Stimulated activated CD4-positive, alpha-beta T cell treated with anti-CD3 and anti-CD28 coated beads, Interleukin-15, amount 100 ng/mL, for 48 hours (primary cell): ENCODE measurements at places on chromosomes 7 and 10.

- DNase-seq: no peak
Observed at GRCh38 chr7:10734595-10734994, 239.1 kb upstream of the PHF14 start.

DNA sequence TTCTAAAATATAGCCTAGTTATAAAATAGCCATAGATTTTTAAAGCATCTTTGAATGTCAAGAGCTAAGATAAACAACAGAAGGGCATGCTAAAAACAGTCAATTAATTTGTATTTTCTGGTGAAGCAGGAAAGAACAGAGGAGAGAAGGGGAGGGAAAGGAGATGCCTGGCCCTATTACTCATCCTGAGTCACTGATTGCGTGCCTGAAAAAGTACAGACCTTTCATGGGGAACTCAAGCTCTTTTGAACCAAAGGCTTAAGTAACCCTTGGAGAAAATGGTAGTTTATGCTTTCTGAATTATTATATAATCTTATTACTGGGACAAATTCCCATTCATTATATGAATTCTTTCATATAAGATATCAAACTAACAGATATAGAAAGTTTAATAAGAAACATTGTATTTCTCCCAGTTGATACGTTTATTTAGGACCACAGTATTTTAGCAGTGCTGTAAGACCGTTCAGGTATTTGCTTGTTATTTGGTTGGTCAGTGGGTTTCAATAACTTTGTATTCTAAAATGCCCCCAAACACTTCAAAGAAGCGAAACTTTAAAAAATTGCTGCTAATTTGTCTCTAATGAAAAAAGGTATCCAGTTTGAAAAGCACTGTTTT lies 151.3 kb downstream of the HGF start:
- no peak for DNase-seq

DNA sequence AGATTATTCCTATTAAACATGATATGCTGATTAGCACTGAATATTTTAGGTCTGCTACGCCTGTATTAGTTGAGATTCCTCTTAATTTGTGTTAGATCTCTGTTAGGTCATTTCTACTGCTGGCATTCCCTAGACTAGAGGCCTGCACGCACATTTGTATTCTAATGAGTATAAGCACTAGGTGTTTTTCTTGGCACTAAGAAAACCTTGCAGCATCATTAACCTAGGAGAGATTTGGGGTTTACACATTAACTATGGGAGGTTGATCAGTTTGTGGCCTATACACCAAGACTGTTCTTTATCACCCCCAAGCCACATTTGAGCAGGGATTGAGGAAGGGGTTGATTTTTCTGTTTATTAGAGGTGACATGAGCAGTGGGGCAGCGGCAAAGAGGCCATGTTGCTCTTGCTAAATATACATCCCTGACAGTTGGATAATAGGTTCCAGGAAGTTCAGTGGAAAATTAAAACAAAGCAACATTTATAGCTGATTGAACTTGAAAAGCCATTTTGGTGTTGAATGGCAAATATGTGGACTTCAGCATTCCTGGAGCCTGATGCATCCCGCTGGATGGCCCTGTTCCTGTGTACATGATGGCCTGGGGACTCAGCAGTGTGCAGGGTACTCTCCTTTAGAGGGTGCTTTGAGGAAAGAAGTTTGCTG lies 65.2 kb downstream of the GBF1 start:
- no peak for DNase-seq

DNA sequence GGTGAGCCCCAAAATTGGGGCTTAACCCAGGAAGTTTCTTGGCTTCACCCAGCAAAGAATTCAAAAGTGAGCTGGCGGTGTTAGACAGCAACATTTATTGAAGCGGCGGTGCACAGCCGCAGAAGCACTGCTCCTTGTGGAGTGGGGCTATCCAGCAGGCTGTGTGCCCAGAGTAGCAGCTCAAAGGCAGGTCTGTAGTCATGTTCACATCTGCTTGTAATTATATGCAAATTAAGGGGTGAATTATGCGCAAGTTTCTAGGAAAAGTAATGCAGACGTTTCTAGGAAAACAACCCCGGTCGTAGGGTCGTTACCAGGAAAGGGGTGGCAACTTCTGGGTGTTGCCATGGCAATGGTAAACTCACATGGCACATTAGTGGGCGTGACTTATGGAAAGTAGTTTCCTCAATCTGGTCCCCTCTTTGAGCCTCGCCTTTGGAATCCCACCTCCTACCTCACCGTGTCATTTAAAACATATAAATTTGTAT lies 13.7 kb upstream of the KBTBD2 start:
- DNase-seq: peak; percentile 64

DNA sequence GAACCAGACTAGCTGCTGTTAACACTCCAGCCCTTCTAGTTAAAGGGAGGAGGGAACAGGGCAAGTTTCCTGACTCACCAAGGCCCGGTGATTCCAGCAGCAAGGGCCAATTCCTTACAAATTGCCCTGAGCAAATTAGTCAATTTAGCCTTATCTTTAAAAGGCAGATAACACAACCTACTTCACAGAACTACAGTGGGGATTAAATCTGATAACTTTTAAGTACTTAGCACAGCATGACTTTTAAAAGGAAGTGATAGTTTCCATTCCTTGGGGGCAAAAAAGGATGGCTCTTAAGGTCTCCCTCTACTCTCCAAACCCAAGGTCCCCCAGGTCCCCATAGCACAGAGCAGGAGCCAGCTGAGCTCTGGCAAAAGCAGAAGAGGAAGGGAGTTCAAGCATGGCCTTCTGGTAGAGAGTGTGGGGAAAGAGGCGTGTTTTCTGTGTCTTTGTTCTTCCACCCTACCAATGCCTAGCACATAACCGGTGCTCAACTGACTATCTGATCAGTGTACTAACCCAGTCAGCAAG lies 4.0 kb downstream of the CDCA7L start:
- DNase-seq: no peak

- DNase-seq: no peak
Observed at GRCh38 chr7:10022957-10023356, 950.7 kb upstream of the PHF14 start.

GRCh38 chr7:6015917-6016652 lies 7.0 kb downstream of the AIMP2 start:
- DNase-seq: no peak

DNA sequence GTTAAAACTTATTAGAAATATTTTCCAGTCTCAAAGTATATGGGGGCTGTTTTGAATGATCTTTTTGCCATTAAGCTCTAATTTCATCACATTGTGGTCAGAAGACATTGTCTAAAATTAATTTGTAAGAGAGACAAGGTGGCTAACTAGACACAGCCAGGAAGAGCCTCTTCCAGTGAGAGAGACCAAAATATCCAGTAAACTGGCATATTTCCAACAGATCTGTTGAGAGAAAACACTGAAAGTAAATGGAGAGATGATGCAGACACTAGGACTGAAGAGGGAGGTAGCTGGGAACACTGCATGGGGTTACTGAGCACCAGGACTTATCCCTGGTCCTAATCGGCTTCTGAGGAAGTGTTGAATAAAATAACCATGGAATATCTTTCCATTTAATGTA lies 101.5 kb upstream of the TAS2R16 start:
- DNase-seq: no peak

- DNase-seq: no peak
Observed at GRCh38 chr10:81873231-81873931, 1.6 kb upstream of the NRG3 start.

GRCh38 chr10:131930586-131931330 lies 29.9 kb downstream of the PPP2R2D start:
- no peak for DNase-seq

DNA sequence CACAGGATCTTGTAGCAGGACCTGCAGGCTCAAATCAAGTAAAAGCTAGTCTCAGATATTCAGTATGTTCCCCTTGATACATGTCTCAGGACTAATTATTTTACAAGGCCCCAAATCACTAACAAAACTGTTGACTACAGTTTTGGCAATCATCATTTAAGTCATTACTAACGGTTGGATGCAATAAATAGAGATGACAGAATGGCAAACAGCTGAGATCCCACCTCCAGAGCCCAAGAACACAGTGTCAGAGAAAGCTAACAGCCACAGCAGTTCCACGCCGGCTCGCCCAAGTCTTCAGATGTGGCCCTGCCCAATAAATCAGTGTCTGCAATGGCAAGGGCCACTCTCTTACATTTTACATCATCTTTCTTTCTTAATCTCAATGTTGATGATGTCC lies 87.6 kb downstream of the CTBP2 start:
- no peak for DNase-seq
